ENCODE measurements at places on chromosomes 12 and 14.

- DNase-seq: peak; percentile 33
Observed at GRCh38 chr12:71846322-71846940, 6.9 kb downstream of the TBC1D15 start.

DNA sequence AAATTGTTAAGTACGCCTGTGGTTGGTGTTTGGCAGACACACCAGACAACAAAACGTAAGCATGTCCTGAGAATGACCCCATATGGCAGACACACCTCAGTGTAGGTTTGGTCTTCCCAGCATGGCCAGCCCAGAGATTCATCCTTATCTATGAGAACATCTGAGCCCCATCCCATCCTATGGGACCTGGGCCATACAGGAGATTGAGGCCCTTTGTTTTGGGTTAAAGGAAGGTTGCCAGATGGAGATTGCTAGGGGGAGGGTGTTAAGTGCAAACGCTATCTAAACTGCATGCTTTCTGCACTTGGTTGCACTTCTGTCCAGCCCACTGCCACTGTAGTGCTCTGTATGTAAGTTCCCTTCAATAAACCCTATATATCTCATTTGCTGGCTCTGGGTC is 4.1 kb upstream of the PCNX4 start:
- no peak for DNase-seq

- DNase-seq: no peak
Observed at GRCh38 chr14:74526854-74527585, 33.5 kb downstream of the ISCA2 start.

GRCh38 chr12:132153501-132154340 is 9.5 kb downstream of the NOC4L start:
- peak; percentile 79 for DNase-seq

- DNase-seq: no peak
Observed at GRCh38 chr14:38536376-38537038, 280.6 kb upstream of the CLEC14A start.

- peak; percentile 4 for DNase-seq
Observed at GRCh38 chr14:64910847-64911495, 3.3 kb upstream of the CHURC1 start.

DNA sequence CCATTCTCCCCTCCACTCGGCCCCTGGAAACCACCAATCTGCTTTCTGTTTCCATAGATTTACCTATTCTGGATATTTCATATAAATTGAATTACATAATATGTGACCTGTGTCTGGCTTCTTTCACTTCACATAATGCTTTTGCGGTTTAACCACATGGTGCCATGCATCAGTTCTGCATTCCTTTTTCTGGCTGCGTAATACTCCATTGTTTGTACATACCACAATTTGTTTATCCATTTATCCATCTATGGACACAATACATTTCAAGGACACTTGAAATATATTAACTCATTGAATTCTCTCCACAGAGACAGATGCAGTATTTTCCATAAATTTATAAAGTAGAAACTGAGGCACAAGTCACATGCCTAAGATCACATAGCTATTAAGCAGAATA is 110.3 kb upstream of the ETV6 start:
- no peak for DNase-seq

DNA sequence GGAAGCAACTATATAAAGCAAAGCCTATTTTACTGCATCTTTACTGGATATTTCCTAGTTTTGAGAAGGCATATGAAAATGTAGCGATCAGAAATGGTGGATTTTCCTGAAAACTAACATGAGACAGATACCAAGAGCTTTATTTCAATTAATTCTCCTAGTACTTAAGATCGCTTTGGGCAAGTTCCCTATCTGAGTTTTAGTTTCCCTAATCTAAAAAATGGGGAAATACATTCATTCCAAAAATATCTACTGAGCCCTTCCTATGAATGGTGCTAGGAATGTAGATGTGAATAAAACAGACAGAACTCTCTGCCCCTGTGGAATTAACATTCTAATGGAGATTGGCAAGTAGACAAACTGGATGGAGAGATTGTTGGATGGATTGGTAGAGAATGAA is 8.4 kb downstream of the CATSPERB start:
- no peak for DNase-seq

GRCh38 chr14:32939254-32940065 is 781 bp downstream of the NPAS3 start:
- DNase-seq: peak; percentile 72

GRCh38 chr12:30000401-30000800 is 216.7 kb upstream of the TMTC1 start:
- no peak for DNase-seq

DNA sequence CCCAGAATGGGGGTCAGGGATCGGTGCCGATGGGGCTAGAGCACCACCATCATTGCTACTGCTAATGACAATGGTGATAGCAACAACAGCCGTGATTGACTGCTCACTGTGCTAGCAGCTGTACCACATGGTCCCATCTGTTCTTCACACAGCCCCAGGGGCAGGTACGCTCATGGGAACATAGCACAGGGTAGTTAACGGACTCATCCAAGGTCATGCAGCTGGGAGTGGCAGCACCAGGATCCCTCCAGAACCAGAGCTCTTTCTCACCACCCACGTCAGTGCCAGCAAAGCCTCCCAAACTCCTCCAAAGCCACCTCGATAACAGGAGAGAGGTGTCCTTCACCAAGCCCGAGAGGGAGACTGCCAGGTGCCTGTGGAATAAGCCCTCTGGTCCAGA is 11.2 kb upstream of the DYNC1H1 start:
- no peak for DNase-seq

DNA sequence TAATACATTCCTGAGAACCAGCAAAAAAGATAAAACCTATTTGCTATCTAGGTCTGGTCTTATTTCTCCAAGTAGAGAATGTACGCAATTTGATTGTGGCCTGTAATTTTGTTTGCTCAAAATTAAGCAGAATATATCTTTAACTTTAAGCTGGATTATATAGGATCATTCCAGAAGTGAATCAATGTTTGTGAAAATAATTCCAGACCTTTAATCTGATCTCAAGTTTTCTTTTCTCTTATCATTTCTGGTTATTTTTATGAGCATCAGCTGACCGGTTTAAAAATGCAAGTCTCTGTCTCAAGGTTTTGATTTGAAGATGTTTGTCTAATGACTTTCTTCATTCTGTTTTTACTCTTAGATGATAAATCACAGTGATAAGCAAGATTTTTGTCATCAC is 997.9 kb upstream of the FLRT2 start:
- DNase-seq: no peak

DNA sequence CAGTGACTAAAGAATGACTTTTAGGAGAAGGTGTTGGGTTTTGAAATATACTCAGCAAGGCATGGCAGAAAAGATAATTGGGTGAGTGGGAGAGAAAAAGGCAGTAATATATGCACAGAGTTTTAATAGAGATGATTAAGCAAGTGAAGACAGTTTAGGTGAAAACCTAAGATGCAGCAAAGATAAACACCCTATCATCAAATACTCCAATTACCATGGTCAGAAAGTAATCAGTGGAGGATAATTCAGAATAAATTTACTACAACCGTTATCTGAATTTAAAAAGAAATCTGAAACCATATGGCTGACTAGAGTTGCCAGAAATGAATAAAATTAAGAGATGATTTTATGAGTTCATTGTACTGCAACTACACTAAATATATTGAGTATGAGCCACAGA is 26.8 kb downstream of the NAA30 start:
- no peak for DNase-seq

DNA sequence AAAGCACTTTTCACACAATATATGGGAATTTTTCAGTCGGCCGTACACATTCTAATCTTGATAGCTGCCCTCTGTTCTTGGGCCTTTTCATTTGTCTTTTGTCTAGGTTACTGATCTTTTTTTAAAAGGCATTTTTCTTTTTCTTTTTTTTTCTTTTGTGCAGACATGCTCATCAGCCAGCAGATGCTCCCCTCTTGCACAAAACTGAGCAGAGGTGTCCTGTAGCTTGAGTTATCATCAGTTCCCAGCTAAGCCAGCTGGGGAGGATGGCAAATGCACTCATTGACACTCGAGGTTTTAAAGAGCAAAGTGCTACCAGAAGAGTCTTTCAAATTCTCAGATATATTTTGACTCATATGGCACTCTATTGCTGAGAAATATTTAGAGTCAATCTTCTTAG is 913.9 kb upstream of the SEL1L start:
- DNase-seq: no peak

- DNase-seq: peak; percentile 2
Observed at GRCh38 chr14:97581016-97581415, 783.8 kb downstream of the VRK1 start.

DNA sequence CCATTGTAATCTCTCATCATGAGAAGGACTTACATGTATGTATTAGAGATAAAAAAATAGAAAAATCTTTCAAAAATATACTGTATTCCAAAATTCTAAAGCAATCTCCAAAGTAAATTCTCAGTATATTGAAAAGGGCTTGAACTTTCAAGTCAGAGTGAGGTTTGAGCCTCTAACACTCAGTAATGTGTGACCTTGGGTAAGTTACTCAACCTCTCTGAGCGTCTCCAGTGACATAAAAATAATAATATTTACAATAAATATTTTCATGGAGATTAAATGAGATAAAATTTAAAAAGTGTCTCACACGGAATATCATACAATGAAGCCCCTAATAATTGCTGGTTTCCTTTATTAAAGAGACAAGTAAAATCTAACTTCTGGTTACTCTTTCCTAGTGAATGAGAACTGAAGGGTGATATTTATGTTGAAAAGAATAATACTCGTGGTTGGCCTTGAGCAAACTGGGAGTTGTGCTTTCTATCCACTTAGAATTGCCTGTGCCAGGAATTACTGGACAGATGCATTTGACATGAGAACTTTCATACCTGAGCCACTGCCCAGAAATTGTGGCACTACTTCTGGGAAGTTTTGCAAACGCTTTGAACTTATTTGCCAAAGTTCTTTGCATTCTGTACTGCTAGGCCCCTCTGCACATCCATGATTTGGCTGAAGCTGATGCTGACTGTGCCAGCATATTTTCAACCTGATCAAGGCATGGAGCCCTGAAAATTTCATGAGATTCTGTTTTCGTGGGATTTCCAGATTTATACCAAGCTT is 933.7 kb downstream of the GALC start:
- DNase-seq: no peak

- DNase-seq: no peak
Observed at GRCh38 chr12:121438905-121439304, 39.0 kb downstream of the RNF34 start.

- DNase-seq: no peak
Observed at GRCh38 chr14:67668559-67668958, 5.9 kb downstream of the VTI1B start.

DNA sequence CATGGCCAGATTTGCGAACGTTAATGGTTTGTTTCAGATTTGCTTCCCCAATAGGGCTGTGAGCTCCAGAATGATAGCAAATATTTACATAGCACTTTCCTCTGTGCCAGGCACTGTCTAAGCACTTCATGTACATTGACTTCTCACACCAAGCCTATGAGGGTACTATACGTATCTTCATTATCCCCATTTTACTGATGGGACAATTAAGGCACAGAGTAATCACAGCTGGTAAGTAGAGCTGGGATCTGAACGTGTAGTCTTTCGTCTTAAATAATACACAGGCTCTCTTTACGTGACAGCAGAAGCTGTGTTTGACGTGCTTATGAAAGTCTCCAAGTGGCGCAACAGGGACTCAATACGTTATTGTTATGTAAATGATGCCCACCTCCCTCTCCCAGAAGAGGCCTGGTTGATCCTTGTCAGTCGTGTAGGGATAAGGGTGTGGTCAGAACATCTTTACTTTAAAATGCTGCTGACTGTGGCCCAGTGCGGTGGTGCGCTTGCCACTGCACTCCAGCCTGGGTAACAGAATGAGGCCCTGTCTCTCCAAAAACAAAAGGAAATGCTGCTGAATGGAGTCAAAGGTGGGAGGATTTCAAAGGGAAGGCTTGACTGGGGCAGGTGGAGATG is 66.3 kb upstream of the TCL1B start:
- no peak for DNase-seq

- no peak for DNase-seq
Observed at GRCh38 chr14:100837805-100838350, 12.0 kb downstream of the MEG3 start.

GRCh38 chr12:121499929-121500793 is 80.7 kb downstream of the KDM2B start:
- peak; percentile 51 for DNase-seq

All from Caki2 (cell line).